ENCODE measurements at places on chromosomes 1 and 21.

DNA sequence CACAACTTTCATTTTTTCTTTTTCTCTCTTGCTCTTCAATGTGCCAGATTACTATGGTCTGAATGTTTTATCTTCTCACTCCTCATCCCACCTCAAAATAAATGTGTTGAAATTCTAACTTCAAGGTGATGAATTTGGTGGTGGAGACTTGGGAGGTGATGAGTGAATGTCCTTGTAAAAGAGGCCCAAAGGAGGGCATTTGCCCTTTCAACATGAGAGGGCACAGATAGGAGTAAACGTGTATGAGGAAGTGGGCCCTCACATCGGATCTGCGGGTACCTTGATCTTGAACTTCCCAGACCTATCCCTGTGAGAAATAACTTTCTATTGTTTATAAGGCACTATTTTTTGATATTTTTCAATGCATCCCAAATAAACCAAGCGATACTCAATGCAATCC lies 412.3 kb upstream of the ADGRL2 start:
- DNase-seq = no peak

DNA sequence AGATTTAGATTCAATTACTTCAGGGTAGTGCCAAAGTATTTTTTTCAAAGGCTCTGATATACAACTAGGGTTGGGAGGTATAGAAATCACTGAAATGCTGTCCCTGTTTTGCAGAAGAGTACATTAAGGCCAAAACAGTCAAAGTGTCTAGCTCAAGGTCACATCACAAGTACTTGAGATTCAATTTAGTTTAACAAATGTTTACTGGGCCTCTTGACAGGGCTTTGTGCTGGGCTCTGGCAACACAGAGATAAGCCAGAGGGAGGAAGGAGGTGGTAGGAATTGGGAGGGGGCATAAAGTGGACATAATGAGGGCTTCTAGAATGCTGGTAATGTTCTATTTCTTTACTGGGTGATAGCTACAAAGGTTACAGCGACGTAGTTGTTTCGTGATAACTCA lies 2.3 kb upstream of the SLC9A1 start:
- DNase-seq = no peak

DNA sequence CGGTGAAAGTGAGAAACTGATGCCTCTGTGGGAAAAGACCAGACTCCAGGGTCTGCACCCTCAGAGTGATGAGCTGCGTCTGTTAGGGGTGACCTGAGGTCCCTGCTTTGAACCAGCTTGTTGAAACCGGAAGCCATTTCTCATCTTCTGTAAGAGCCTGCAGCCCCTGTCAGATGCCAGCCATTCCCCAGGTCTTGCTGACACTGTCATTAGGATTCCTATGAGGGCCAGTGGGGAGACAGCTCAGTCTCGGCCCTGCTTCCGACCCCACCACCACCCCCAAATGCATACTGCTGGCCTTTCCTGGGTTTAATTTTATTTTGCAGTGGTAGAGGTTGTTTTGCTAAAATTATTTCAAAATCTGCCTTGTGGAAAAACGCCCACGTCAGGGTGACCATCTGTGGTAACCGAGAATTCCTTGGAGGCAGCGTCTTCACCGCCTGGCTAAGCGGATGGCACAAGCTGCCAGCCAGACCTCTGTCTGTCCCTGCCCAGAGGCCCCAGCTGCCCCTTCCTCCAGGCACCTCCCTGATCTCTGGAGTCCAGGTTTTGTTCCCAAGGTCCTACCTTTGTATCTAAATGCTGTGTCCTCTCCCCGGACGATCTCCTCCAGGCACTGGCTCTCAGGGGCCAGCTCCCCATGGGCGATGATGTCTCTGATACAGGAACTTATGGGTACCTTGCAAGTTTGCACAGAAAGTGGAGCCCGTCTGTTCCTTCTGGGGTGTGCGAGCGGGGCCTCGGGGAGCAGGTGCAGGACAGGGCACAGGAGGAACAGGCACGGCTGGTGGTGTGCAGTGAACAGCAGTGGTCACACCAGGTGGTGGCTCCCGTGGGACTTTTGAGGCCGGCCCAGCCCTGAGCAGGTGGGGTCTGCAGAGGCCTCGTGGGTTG lies 49.9 kb downstream of the PRKCZ start:
- DNase-seq = no peak

DNA sequence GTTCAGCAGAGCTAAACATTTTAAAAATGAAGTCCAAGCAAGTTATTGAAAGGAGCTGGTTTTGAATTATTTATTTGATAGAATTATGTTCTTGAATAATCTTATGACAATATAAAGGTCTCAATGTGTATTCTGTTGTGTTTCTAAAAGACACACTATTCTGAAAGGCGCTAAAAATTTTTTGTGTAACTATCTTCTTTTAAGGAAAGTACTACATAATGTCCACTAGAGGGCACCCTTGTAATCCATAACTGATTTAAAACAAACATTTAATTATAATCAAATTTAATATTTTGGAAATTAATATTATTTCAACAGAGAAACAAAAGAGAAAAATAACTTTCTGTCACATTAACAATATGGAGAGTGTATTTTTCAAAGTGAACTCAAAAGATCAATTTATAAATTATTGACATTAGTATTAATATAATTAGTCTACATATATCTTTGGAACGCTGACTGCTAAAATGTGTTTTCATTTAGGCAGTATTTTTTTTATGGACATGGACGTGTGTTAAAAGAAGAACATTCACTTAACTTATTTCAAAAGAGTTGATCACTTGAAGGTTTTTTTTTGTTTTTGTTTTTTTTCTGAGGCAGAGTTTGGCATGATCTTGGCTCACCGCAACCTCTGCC lies 248.4 kb downstream of the DENND1B start:
- DNase-seq = no peak

GRCh38 chr1:44282704-44283426 lies 69.6 kb downstream of the DMAP1 start:
- no peak for DNase-seq

- DNase-seq = no peak
These were observed 18.5 kb downstream of the CSF1 start for GRCh38 chr1:109929170-109929569.

DNA sequence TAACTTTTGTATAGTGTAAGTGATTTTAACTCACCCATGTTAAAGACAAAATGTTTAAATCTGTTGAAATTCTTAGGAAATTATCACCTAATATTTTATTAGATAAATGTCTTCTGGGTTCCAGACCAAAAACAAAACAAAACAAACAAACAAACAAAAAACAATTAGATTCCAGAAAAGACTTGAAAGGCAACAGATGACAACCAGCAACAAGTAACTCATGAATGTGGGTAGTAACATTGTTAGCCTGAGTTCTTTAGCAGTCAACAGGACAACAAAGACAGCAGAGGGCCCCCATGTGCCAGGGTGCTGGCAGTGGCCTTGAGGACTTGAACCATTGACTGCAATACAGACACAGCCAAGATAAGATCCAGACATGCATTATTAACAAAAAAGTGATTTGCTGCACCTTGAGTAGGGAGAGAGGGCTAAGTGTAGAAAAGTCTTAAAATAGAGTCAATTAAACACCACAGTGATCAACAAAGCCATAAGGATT lies 2.4 kb upstream of the CD247 start:
- no peak for DNase-seq

DNA sequence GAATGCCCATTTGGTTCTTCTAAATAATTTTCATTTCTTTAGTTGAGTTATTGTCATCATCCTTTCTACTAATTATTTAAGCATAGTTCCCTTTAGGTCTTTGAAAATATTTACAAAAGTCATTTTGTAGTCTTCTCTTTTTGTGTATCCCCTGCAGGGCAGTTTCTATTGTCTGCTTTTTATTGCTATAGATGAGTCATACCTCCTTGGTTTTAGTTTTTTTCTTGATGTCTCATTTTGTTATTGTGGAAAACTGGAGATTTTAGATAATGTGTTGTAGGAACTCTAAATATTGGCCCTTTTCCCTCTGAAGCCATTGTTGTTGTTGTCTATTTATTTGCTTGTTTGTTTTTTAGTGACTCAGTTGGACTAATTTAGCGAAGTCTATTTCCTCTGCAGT lies 387.9 kb downstream of the NUF2 start:
- no peak for DNase-seq

DNA sequence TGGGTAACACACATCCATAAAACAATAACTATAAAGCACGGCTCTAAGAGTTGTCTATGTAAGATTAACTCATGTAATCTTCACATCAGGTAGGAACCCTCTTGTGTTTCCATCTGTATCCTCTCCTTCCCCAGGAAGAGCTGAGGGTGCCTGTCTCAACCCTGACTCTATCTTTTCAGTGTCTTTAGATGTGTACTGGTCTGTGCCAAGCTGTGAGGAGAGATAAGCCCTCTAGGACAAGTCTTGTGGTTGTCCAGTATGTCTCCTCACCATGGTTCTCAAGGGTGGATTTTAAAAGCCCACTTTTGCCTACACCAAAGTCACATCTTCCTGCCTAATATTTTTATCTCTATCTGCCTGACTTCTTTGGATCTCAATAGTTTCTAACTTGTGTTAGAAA lies 300.1 kb downstream of the KCNT2 start:
- no peak for DNase-seq

Data from stimulated activated CD4-positive, alpha-beta T cell treated with anti-CD3 and anti-CD28 coated beads, TNF-alpha, amount 100 ng/mL, for 48 hours (primary cell).